ENCODE measurements at places on chromosomes 16 and 17.

DNA sequence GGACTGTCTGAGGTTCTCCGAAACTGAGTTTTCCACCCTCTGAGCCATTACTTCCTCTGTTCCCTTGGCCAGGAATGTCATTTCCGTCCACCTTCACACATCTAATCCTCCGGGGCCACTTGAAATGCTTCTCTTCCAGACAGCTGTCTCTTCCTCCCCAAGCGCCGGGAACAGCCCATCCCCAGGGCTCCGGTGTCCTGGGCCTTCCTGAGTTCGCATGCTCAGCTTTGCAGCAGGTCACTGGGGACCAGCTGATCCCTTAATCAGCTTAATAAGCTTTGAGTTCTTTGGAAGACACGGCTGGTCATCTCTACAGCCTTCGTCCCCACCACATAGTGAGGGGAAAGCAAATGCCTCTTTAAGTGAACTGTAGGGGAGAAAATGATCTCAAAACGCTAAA, 123.4 kb downstream of the DYNLRB2 start:
- no peak for DNase-seq

DNA sequence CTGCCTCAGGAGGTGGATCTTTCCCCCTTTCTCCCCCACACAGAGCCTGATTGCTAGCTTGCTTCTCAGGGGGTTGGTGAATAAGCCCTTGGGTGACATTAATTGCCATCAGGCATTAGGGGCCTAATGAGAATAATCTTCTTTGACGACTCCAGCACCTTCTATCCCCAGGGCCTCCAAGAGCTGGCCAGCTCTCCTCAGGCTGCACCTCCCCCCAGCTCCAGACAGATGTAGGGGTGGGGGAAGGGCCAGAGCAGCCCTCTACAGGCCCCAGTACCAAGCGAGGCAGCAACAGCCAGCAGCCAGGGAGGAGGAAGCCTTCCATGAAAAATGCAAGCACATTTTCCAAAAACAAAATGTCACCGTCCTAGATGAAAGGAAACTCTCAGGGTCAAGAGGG, 1.4 kb upstream of the TMEM132E start:
- DNase-seq, result no peak

- DNase-seq, result no peak
Measured at GRCh38 chr16:65284626-65285025, 162.8 kb upstream of the CDH11 start.

DNA sequence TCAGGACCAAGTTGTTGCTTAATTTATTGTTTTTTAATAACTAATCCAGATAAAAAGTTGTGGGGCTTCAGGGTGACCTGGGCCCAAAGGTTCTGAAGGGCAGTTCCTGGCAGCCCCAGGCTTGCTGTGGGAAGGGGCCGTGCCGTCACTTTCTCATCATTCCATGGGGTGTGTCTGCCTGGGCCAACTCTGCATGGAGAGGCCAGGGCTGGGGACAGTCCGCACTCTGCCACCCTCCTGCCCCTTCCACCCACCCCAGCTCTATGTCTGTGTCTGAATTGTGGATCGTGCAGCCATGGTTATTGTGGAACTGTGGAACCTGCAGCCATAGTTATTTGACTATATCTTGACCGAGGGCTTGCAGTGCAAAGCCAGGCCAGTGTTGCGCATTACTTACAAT, 4.0 kb downstream of the LIMD2 start:
- DNase-seq, result no peak

DNA sequence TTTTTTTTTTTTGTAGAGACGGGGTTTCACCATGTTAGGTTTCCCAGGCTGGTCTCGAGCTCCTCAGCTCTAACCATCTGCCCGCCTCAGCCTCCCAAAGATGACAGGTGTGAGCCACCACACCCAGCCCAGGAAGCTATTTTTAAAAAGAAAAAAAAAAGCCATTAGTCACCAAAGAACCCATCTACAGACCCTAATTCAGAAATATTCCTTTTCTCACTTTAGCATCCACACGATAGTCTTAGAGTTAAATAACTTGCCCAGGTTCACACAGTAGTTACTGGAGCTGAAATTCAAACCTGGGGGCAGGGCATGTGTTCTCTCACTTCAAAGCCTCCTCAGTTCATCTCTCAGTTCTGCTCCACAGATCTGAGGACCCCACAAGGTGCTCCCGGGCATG, 70.3 kb upstream of the NOL11 start:
- no peak for DNase-seq

DNA sequence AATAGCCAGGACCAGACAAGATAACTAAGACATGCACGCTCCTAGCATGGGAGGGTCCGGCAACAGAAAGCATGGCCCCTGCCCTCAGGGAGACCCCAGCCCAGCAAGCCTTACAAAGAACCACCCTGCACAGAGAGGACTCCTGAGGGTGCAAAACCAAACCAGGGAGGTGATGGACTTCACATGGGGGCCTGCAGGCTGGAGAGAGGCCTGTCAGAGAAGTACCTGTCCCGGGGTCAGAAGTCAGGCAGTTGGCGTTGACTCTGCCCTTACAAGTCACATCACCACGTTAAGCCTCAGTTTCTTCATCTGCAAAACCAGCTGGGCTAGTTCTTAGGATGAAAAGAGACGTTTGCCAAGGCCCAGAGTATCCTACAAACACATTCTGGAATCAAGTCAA, 4.7 kb downstream of the OTOP2 start:
- no peak for DNase-seq

- DNase-seq, result no peak
Measured at GRCh38 chr17:76160896-76161528, 20.0 kb upstream of the FOXJ1 start.

DNA sequence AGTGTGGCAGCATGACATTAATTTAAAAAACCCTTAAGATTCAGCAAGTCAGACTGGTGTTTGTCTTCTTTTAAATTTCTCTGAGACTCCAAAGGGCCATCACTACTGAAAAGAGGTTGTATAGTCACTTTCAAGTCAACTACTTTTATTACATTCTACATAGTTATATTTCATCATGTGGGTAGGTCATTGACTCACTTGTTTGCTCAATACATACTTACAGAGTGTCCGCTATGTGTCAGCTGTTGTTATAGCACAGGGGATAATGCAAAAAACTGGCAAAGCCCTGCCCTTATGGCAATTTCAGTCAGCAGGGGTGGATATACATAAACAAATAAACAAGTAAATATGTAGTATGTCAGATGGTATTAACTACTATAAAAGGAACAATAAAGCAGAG, 2.5 kb upstream of the MYH4 start:
- DNase-seq, result no peak

- DNase-seq, result no peak
Measured at GRCh38 chr17:68033636-68034451, 1.7 kb upstream of the KPNA2 start.

- DNase-seq, result no peak
Measured at GRCh38 chr16:84641643-84642358, 6.5 kb upstream of the KLHL36 start.

DNA sequence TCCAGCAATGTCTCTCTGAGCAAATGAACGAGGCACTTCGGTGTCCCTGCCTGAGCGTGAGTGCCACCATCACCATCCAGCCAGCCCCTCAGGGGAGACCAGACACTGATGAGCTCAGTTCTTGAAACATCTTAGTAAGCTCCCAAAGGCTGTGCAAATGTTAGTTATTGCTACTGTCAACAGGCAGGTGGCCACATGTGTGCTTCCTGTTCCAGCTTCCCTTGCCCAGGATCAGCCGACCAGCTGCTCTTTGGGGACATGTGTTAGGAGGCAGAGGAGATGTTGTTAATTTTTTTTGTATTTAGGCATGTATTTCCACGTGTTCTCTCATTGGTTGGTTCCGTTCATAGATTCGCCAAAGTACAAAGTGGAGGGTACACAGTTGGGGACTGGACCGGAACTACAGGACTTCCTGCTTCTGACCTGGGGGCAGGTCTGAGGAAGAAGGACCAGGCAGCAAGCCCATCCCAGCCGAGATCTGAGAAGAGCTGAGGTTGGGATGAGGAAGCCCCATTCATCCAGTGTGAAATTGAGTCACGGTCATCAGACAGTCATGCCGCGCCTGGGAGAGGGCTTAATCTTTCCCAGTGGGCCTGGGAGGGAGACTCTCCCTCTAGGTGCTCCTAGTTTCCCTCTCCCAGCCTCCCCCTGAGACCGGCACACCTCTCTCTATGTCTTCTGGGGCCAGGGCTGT, 3.8 kb downstream of the TTYH2 start:
- DNase-seq, result no peak

GRCh38 chr17:40556884-40557414, 8.3 kb downstream of the CCR7 start:
- DNase-seq, result no peak

DNA sequence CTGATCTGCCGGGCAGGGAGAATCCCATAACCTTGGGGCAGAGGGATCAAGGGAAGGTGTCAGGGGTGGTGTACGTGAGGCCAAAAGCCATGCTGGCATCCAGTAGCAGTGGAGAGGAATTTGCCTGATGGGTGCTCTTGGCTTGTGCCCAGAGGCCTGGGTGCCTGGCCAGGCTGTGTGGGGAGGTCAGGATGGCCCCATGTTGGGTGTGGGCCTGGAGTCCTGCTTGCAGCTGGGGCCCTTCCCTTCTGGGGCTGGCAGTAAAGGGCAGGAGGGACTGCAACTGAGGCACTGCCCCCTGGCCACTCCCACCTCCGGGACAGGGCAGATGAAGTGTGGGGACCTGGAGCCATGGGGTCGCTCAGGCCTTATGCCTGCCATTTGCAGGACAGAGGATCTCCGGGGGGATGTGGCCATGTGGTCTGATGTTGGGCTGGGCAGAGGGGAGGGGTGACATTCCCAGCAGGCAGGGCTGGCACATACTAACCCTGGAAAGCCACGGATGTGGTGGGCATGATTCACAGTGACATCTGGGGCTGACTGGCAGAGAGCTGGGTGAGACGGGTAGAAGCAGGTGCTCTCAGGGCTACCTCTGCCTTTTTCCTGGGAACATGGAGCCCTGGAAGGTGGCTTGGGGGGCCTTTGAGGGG, 3.5 kb downstream of the FMNL1 start:
- peak; percentile 38 for DNase-seq

GRCh38 chr16:68710211-68710610, 26.9 kb upstream of the CDH1 start:
- DNase-seq, result no peak

GRCh38 chr17:72173499-72174116, 52.8 kb downstream of the SOX9 start:
- DNase-seq, result no peak

DNA sequence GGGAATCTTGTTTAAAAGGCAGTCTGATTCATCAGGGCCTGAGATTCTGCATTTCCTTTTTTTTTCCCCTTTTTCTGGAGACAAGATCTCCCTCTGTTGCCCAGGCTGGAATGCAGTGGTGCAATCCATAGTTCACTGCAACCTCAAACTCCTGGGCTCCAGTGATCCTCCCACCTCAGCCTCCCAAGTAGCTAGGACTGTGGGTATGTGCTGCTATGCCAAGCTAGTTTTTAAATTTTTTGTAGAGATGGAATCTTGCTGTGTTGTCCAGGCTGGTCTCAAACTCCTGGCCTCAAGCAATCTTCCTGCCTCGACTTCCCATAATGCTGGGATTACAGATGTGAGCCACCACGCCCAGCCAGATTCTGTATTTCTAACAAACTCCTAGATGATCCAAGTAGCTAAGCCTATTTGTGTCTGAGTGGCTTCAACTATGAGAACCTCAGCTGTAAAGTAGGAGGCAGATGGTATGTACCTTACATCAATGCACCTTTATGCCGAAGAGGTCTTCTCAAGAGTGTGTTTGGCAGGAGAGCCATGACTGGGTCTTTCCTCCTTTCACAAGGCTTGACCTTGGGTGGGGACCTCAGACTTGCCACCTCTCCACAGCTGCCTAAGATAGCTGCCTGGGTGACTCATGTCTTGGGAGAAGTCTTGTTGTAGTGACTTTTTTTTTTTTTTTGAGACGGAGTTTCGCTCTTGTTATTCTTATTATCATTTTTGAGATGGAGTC, 10.9 kb downstream of the LDAF1 start:
- no peak for DNase-seq

GRCh38 chr16:86668136-86668910, 90.0 kb downstream of the FOXL1 start:
- no peak for DNase-seq

- no peak for DNase-seq
Measured at GRCh38 chr16:63312346-63312745, 1276.1 kb upstream of the CDH8 start.

DNA sequence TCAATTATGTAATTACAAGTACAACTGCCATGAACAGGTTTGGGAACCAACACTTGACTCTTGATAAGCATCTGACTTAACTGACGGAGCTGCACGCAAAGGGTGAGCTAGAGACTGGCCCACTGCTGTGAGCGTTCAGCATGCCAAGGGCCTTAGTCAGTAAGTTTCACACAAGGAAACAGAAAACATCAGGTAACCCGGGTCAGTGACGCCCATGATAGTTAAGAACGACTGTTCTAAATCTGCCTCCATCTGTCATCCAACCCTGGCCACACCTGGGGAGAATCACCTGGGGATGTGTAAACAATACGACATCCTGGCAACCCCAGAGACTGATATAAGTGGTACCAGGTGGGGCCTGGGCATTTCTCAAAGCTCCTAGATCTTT, 12.3 kb downstream of the SMIM5 start:
- DNase-seq, result no peak

- no peak for DNase-seq
Measured at GRCh38 chr16:76490036-76490639, 212.9 kb downstream of the CNTNAP4 start.

- DNase-seq, result no peak
Measured at GRCh38 chr16:50679676-50680555, 1.2 kb downstream of the SNX20 start.

GRCh38 chr16:19292186-19292585, 6.7 kb downstream of the CLEC19A start:
- DNase-seq, result no peak

- no peak for DNase-seq
Measured at GRCh38 chr17:80938556-80938955, 53.1 kb upstream of the CHMP6 start.

DNA sequence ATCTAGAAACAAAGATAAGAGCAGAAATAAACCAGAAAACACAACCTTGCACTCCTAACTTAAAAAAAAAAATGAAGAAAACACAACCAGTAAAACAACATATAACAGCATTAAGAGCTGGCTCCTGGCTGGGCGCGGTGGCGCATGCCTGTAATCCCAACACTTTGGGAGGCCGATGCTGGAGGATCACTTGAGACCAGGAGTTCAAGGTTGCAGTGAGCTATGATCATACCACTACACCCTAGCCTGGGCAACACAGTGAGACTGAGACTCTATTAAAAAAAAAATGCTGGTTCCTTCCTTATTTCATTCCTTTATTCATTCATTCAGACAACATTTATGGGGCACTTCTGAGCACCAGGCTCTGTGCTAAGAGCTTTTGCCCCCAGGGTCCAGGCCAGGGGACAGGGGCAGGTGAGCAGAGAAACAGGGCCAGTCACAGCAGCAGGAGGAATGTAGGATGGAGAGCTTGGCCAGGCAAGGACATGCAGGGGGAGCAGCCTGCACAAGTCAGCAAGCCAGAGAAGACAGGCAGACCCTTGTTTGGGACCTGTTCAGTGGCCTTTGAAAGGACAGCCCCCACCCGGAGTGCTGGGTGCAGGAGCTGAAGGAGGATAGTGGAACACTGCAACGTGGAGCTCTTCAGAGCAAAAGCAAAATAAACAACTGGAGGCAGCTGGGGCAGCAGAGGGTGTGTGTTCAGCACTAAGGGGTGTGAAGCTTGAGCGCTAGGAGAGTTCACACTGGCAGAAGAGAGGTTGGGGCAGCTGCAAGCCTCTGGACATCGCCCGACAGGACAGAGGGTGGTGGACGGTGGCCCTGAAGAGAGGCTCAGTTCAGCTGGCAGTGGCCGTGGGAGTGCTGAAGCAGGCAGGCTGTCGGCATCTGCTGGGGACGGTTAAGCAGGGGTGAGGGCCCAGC, 2.6 kb downstream of the STH start:
- no peak for DNase-seq

- DNase-seq, result no peak
Measured at GRCh38 chr17:10198509-10199249, at the start of gene GAS7. Gene GAS7 (minus strand): TSS chr17:10198606.

Measured in activated CD4-positive, alpha-beta T cell treated with anti-CD3 and anti-CD28 coated beads for 1 hour (primary cell).